ENCODE measurements at places on chromosomes 6 and 20.

GRCh38 chr6:7247828-7248227, 65.2 kb downstream of the SSR1 start:
- no peak for DNase-seq

DNA sequence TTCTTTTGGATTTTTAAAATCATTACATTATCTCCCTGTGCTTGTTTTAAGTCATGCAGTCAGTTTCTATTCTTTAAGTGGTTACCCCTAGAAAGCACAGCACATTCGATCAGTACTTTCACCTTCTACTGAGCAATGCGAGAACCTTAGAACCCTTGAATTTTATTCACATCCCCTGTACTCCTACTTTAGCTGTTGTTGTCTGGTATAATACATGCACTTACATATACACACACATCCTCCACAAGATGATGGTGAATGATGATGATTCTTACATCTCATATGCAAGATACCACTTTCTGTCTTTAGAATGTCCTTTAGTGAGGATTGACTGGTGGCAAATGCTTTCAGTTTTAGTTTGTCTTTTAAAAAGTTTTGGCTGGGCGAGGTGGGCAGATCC, 5.7 kb downstream of the CDC40 start:
- no peak for DNase-seq

- no peak for DNase-seq
Measured at GRCh38 chr6:80183019-80183795, 76.7 kb downstream of the BCKDHB start.

DNA sequence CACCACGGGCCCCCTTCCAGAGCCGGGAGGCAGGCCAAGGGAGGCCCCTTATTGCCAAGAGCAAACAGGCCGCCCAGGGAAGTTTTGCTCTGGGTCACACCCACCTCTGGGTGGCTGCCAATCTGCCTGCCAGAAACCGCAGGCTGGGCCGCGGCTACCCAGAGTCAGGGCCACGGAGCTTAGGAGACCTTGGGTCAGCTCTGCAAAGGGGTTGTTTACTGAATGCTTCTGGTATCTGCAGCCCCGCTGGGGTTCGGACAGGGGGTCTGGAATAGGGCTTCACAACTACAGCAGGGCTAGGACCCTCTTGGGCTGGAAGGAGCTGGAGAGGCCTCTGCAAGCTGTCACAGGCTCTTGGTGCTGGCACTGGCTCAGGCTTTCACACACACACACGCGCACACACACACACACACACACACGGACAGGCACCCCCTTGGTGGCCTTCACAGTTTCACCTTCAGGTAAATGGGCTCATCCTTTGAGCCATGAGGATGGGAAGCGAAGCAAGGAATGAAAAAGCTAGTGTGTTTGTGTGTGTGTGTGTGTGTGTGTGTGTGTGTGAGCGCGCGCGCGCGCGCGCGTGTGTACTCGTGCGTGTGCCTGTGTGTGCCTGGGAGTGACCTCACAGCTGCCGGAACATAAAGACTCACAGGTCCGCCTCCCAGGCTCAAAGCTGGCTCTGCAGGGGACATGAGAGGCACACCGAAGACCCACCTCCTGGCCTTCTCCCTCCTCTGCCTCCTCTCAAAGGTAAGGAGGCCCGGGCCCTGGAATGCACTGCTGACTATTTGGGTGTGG, at the start of gene CCN5:
Gene CCN5 (plus strand): TSS at position 669 of the 798 bp plus-strand sequence. CDS start 22 bp downstream, at position 691.
- no peak for DNase-seq

- DNase-seq = no peak
Measured at GRCh38 chr6:75421316-75422023, 72.1 kb downstream of the FILIP1 start.

DNA sequence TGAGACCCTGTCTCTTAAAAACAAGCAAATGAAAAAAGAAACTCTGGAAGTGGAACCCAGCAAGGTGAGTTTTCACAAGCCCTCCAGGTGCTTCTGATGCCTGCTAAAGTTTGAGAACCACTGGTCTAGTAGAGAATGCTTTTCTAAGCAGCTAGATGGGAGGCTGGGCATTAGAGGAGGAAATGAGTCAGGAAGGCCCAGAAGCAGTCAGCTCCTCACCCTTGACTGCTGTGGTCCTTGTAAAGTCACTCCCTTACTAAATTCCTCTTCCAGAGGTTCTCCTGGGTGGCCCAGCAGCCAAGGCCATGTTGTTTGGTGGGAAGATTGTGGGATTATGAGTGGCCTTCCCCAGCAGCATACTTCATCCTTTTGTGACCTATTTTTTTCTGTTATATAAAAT, 52.0 kb upstream of the FYN start:
- no peak for DNase-seq

GRCh38 chr6:100892693-100893092, 11.6 kb upstream of the ASCC3 start:
- no peak for DNase-seq

DNA sequence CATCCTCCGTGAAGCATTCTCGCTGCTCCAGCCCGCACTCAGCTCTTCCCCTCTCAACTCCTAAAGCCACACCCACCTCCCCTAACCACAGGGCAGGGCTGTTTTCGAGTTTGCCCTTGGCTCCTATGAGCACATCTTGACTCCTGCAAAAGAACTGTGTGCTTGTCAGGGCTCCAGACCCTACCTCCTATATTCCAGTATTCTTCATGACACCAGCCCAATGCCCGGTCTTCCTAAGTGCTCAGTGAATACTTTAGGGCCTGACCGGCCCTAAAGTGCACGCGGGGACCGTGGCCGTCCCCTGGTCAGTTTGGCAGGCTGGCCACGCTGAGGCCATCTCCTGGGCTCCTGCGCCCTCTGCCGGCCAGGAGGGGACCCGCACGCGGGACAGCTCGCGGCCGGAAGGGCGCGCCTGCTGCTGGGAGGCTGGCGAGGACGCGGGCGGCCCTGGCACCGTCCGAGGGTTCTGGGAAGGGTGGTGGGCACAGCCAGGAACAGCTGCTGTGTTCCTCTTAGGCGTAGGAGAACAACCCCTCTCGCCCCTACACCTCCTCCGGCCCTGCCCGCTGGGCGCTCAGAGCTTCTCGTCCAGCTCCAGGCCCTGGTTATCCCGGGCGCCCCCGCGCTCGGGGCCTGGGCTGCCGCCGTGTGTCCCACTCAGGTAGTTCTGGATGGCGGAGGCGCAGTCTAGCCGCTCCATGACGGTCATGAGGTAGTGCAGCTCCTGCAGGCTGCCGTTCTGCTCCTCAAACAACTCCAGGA, 11.0 kb downstream of the UNC5CL start:
- DNase-seq = peak; percentile 69

DNA sequence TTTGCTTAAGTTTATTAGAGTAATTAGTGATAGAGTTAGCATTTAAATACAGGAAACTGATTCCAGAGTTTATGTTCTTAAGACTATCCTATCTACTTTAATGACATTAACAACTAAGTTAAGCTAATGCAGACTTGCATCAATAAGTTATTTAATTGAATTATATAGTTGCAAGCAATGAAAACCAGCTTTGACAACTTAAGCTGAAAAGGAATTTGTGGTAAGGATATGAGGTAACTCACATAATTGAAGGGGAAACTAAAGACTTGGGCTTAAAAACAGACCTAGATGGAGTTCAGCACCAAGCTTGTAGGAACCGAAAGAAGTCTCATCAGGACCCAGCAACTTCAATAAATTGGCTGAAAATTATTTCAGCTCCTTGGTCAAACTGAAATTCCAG, 222.3 kb downstream of the IBTK start:
- DNase-seq = no peak
